ENCODE measurements at places on chromosomes 1 and 21.

DNA sequence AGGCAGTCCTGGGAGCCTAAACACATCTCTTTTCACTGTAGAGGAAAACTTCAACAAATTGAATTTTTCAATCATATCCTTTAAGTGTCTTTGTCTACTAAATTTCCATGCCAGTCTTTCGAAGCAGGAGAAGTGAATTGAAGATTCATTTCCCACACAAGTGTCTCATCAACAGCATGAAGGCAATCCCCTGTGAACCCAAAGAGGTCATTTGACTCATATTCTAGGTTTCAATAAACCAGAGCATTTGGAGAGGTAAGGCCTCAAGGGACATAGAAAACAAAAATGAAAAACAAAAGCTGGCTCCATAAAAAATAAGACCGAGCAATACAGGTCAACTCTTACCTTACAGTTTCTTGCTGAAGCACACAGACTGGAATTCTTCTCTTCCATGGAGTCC lies 94.1 kb upstream of the ATP1B1 start:
- no peak for DNase-seq

DNA sequence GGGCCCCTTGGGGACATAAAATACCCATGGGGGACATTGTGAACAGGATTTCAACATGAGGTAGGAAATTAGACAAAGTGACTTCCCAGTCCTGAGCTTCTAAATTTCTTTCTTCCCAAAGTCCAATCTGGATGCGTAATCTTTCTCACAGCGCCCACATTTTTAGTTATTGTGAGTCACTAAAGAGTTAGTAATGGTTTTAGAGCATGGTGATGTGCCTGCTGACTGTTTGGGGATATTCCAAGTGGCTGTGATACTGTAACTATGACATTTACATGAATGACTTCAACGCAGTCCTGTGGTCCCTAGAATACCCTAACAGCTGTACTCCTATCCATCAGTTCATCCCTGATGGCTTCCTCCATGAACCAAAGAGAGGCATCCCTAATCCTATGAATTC lies 224.0 kb upstream of the COA6 start:
- DNase-seq = no peak

- no peak for DNase-seq
Observed at GRCh38 chr1:83043244-83043643, 955.7 kb downstream of the TTLL7 start.

GRCh38 chr1:198876371-198876871 lies 237.6 kb downstream of the PTPRC start:
- no peak for DNase-seq

DNA sequence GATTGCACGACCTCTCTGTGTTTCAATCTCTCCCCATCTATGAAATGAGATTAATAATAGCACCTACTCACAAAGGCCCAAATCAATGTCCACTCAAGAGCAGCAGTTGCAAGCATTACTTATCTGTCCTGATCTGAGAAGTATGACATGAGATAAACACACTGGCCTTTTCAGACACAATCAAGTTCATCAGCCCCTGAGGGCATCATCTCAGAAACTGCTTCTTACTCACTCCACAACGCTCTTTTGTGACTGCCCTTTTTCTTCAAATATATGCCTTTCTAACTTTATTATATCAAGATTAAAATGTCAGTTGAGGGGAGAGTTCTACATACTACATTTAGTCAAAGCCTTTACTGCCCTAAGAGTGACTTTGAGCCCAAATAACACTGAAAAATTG lies 371.9 kb upstream of the SPAG17 start:
- no peak for DNase-seq

DNA sequence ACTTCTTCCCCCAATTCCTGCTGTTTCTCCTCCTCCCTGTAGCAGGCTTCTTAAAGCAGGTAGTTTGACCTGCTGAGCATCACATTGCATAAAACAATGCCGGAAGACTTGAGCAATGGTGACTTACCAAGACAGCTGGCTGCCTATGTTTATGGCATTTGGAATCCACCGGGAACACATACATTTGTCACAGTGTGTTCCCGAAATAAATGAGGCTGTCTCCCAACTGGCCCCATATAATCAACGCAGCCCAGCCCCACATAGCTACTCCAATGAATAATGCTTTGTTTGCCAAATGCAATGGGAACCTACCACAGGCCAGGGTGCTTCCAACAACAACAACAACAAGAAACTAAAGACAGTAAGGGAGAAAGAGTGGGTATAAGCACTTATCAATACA lies 186.1 kb upstream of the MAP1LC3C start:
- no peak for DNase-seq

- DNase-seq = no peak
Observed at GRCh38 chr1:221294242-221294641, 415.0 kb downstream of the HLX start.

GRCh38 chr21:18831942-18832676 lies 428.5 kb upstream of the TMPRSS15 start:
- DNase-seq = no peak

GRCh38 chr1:211305044-211305443 lies 21.6 kb upstream of the TRAF5 start:
- no peak for DNase-seq

DNA sequence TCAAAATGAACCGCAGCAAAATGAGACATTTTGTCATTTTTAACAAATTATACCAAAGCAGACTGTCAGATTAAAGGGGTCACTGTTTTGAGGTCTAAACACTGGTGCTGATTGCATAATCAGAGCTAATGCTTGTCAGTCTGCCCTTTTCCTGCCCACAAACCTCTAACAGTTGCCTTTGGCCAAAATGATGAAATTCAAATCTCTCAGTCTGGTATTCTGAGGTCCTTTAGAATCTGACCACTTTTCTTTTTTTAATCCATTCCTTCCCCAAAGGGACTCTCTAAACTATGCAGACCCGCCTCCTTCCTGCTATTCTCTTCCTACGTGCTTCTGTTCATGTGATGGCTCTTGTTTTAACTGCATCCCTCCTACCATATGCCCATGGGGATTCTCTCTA lies 145.2 kb upstream of the SPATA6 start:
- no peak for DNase-seq

GRCh38 chr1:241972703-241973369 lies 15.3 kb downstream of the BECN2 start:
- peak; percentile 59 for DNase-seq

GRCh38 chr1:208156741-208157140 lies 87.4 kb downstream of the PLXNA2 start:
- no peak for DNase-seq

DNA sequence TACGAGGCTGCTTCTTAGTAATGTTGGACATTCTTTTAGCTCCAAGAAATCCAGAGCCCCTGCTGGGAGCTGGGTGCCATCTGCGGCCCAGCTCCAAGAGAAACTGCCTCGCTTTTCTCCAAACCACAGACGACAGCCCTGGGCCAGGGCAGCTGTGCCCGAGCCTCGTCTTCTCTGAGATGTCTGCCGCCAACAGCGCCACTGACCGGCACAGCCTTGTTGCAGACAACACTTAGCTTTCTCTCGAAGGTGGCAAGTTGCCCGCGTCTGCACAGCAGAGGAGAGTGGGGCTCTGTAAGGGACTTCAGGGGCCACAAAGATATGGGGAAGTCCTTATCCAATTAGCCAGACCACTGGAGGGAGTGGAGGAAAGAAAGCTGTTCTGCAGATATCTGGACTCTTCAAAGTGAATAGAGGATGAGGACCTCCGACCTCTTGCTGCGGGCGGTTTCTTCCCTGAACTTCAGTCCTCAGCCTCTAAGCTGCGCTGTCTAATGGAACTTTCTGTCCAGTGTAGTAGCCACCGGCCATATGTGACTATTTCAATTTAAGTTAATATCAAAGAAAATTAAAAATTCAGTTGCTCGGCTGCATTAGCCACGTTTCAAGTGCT lies 63.9 kb upstream of the DISP3 start:
- no peak for DNase-seq

GRCh38 chr1:11977625-11978024 lies 2.6 kb upstream of the MFN2 start:
- DNase-seq = no peak

DNA sequence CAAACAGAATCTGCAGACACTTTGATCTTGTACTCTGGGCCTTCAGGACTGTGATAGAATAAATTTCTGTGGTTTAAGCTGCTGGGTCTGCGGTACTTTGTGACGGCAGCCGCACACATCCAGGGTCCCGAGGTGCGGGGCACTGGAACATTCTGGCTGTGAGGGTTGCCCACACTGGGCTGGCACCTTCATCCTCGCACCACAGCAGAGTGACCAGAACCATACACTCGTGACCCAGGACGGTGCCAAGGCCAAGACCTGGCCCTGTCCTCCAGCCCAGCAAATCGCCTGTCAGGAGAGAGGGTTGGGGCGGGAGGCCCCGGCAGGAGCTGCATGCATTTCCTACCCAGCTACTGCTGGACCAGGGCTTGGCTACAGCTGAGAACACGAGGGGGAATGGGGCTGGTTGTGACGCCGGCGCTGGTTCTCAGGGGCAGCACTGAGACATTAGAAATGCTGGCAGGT lies 2.6 kb upstream of the FTCD start:
- no peak for DNase-seq

DNA sequence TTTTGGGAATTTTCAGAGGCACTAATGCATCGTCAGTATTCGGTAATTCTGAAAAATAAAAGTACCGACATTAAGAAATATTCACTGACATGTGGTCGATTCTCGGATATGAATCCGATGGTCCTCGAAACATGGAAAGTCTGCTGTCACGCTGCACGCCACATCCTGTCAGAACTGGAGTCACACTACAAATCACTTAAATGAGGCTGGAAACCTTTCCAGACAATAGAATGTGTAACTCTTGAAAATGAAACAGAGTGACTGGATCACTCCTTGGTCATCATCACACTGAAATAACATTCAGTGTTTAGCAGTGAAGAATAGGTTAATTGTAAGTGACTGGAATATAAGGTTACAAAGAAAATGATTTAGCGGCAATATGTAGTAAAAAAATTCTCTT lies 620.1 kb upstream of the ADAMTS5 start:
- DNase-seq = no peak

GRCh38 chr1:98692482-98692881 lies 31.0 kb downstream of the SNX7 start:
- DNase-seq = no peak

- peak; percentile 75 for DNase-seq
Observed at GRCh38 chr1:205791568-205792180, 16.4 kb upstream of the RAB29 start.

DNA sequence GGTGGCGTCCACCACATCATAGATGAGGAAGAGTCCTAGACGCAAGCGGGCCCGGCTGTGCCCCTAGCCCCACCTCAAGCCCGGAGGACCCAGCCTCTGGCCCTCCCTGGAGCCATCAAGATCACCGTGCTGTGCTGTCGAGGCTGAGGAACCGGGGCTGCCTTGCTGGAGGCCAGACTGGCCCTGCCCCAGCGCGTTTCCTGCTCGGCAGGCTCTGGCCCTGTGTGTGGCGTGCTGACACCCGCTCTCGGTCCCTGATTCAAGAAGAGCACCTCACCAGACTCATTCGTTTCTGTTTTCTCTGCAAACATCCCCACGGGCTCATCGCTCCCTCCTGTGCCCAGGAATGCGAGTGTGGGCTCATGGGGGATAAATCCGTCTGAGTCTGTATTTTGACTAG lies 51.1 kb downstream of the GLIS1 start:
- no peak for DNase-seq

DNA sequence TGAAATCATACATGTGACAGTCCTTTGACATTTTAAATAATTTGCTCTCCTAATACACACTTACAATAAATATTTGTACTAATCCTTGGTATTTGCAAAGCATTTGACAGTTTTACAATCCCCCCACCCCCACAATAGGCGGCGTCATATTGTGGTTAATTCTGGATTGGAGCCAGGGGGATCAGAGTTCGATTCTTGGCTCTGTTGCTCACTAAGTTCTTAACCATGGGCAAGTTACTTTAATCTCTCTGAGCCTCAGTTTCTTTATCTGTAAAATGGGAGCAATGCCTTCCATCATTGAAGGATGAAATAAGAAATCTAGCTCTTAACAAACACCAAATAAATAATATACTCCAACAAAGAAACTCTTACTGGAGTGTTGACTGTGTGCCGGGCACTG lies 23.8 kb downstream of the CACNA1S start:
- DNase-seq = no peak

DNA sequence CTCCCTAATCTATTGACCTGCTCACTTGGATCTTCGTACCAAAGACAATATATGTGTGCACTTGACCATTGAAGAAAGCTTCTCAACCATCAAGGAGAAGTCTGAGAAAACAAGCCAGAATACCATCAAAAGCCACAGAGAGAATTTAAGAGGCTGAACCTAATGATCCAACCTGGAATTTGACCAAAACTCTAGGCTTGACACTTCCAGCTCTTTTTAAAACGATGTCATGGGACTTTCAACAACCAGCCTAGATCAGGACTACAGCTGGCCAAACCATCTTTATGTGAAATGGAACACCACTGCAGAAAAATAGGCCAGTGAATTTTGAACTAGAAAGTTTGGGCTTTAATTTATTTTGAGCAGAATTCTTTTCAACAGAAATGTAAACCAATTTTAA lies 444.4 kb downstream of the LTN1 start:
- DNase-seq = no peak

GRCh38 chr1:54695221-54695620 lies 20.4 kb upstream of the TTC4 start:
- DNase-seq = no peak

DNA sequence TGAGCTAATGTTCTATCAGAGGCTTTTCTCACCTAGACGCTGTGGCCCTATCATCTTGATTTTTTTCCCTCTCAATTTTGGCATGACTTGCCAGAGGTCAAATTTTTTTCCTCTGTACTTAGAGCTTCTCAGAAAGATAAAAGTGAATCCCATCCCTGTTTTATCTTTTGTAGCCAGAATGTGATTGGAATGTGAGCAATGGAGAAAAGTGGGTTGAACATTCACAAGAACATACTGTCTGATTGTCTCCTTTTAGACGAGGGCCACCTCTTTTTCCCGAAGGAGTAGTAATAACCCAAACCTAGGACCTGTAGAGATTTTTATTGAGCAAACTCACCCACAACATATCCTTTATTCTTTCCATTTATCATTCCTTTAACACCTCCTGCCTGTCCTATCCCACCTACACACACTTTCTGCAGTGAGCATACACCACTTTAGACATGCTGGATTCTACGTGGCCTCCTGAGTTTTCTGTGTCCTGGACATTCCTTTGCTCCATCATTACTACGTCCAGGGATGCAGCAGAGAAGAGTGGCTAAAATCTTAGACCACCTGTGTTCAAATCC lies 15.9 kb downstream of the S100A10 start:
- DNase-seq = peak; percentile 49

DNA sequence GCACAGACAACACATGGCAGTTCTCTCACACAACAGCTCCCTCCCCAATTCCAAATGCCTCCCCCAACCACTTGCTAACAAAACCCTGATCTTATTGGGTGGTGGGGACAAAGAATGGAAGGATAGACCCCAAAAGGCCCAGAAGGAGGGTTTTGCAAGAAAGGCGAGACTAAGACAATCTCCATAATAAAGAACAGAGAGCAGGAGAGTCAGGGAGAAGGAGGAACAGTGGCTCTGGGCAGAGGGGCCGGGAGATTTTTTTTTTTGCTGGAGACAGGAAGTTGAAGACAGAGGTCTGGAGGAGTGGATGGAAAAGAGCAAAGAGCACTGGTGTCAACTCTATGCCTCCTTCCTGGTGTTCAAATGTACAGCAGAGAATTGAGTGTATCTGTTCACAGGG lies 6.5 kb upstream of the C1QA start:
- DNase-seq = no peak
